Stimulated activated effector memory CD8-positive, alpha-beta T cell treated with anti-CD3 and anti-CD28 coated beads, Interleukin-12 subunit alpha, Interleukin-12 subunit beta, amount 100 ng/mL, for 72 hours (primary cell): ENCODE measurements at places on chromosomes 4 and X.

- DNase-seq = no peak
Measured at GRCh38 chr4:77669946-77670590, 64.4 kb downstream of the CXCL13 start.

- DNase-seq = no peak
Measured at GRCh38 chr4:15325987-15326386, 101.8 kb upstream of the C1QTNF7 start.

GRCh38 chr4:1055721-1056590 is 44.5 kb downstream of the FGFRL1 start:
- DNase-seq = peak; percentile 78

GRCh38 chr4:186948361-186949242 is 224.9 kb upstream of the FAT1 start:
- no peak for DNase-seq

DNA sequence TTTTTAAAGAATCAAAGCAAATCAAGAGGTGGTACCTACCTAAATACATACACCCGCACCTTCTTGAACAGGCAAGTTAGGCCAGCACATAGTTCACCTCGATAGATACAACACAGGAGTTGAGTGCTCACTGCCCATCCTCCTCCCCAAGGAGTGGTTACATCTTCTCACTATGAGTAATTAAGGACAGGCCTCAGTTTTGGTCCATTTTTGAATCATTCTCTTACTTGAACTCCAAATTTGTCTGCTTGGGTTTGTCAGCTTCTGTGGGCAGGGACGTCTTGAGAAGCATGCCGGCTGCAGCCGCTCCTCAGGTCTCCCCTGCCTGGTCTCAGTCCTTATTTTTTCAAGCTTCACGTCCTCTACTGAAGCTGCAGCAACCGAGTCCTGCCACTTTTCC is 190.6 kb upstream of the RBPJ start:
- DNase-seq = peak; percentile 71

DNA sequence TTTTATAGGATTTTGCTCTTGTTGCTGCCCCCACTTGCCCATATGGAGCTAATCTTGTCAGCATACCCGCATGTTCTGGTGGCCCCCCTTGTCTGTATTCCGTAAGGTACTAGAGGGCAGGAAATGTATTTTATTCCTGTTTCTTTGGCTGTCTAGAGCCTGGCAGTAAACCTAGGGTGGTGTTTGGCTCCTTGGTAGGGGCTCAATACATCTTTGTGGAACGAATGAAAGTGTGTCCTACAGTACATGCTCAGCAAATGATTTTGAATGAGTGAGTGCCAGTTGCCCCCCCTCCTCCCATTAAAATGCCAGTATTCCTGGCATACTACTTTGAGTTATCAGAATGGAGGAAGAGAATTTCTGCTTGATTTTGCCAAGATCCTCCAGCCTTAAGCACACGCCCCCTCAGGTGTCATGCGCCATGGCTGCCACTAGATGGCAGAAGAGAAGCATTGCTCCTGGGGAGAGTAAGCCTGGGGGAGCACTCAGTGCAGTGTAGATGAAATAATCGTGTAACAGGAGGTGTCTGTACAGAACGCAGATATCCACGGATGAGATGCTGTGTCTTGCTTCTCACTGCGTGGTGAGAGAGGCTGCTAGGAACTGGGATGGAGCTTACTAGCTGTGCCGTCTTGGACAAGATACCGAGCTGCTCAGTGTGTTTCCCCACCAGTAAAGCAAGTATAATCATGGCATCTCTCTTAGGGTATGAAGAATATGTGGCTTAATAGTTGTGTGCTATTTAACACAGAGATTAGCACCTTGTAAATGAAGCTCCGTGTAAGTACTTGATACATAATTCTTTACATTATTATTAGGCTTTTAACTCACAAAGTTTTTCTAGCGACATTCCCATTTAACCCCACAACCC is 17.2 kb upstream of the RNF212 start:
- DNase-seq = peak; percentile 73

GRCh38 chrX:11606408-11606807 is 59.3 kb downstream of the ARHGAP6 start:
- DNase-seq = no peak

GRCh38 chrX:26411045-26411444 is 195.1 kb downstream of the MAGEB5 start:
- DNase-seq = no peak

- DNase-seq = no peak
Measured at GRCh38 chr4:181140037-181140603, 1103.1 kb upstream of the TENM3 start.

DNA sequence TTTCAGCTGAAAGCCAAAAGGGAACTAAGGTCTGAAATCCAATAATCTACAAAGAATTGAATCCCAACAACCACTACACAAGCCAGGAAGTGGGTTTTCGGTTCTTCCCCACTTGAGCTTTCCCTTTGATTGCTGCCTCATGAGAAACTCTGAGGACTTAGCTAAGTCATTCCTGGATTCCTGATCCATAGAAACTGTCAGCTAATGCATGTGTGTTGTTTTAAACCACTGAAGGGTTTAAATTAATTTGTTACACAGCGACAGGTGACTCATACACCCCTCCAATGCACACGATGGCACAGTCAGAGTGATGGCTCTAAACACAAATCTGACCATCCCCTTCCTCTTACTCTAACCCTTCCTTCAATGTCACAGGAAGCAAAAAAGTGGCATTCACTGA is 282.9 kb downstream of the RAB28 start:
- DNase-seq = no peak

- no peak for DNase-seq
Measured at GRCh38 chrX:77398330-77398954, 48.7 kb upstream of the FGF16 start.

DNA sequence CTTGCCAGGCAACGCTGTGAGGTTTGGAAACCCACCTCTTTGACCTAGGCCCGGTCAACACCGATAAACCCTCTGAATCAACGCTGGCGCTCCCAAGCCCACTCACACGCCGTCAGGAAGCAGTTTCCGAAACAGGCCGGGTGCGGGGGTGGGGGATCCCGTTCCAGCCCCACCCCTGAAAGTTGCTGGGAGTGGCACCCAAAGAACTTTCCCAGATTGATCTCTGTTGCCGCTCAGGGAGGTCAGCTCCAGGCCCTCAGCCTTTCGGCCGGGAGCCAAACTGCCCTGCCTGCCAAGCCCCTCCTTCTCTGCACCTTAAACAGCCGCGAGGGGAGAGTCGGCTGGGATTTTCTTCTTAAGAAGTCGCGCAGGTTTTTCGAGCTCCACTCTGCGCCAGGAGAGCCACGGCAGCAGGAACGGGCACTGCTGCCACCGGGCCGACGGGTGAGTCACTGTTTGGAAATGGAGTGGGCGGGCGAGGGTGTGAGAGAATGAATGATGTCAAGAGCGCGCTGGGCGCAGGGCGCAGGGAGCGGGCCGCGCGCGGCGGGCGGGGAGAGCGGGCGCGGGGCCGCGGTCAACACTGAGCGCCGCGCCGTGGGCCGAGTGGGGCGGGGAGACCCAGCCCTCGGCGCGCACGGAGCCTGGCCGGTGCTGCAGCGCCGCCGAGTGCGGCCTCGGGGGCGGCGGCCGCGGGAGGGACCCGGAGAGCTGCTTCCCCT is at the start of gene SGMS2:
Gene SGMS2, plus strand, starts transcription at position 583 of the 722 bp plus-strand sequence. CDS start 70,622 bp downstream, outside the sequence.
- DNase-seq = peak; percentile 61

DNA sequence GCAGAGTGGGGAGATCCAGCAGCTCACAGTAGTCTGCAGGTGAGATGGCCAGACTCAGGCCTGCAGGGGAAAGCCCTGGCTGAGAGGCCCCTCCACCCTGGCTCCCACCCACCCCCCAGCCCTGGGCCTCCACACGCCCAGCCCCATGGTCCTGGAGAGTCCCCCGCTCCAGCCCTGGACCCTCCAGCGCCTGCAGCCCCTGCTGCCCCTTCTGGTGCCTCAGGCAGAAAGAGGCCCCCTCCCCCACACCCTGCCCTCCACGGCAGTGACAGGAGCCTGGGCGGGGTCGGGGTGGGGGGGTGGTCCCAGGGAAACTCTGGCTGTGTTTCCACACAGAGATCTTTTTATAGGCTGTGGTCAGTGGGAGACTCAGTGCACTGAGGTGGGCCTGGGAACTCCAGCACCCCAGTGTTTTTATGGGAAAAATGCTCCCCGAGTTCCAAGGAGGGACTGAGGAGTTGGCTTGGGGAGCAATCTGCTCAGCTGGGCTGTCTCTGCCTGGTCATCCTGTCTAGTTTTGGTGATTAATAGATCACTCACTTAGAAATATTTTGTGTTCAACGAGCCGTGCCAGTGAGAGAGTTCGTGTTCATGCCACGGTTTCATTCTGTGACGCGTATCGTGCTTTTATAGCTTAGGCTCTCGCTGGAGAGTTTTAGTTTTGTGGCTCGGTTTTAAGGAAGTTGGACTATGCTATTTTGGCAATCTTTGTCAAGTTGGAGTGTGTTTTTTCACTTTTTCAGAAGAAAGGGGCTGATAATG is 53.1 kb upstream of the HGFAC start:
- no peak for DNase-seq

- no peak for DNase-seq
Measured at GRCh38 chr4:10019521-10020051, 1.7 kb downstream of the SLC2A9 start.

GRCh38 chr4:78520808-78521226 is 30.8 kb upstream of the ANXA3 start:
- no peak for DNase-seq

GRCh38 chr4:244471-244870 is 60.8 kb downstream of the ZNF732 start:
- DNase-seq = peak; percentile 78

- DNase-seq = no peak
Measured at GRCh38 chr4:72567821-72568675, 973 bp downstream of the ADAMTS3 start.

DNA sequence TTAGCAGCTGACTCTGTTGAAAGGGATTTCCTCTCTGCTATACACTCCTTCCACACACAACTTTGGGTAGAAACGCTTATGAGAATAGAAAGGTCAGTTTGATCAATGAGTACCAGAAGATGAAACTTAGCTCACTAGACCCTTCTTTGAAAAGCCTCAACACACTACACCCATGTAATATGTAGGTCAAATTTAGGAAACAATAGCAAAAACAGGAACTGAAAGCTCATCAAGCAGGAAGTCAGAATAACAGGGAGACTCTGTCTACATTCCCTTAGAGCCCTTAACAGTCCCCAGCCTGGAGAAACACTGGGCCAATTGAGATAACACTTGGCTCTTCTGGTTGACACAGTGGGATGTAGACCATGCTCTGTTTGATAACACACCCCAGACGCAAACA is 30.7 kb downstream of the SRPX2 start:
- DNase-seq = no peak

GRCh38 chrX:78945186-78945912 is at the start of gene P2RY10:
Gene P2RY10, plus strand, starts transcription at chrX:78945391. Its CDS starts 15,130 bp downstream, at chrX:78960521.
- no peak for DNase-seq

DNA sequence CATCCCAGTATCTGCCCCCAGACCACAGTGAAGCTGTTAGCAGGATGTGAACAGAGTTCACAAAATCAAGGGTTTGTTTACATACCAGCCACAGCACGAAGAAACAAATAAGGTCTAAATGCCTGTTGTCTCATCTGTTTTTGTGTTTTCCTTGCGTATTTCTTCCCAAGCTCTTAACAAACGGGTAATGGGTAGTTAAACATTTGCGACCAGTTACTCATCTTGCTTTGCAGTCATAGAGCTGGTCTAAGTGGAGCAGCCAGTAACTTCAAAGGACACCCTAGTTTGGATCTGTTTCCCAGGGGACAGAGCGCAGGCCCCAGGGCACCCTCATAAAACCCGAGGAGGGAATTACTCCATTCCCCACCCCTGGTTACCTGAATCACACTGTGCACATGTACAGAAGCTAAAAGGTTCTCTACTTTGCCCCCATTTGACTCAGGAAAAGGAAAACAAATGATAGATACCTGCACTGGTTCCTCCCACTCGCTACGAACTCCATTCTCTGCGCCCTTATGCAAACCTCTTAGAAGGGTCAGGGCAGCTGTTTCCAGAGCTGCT is 68.8 kb downstream of the MAML3 start:
- no peak for DNase-seq

DNA sequence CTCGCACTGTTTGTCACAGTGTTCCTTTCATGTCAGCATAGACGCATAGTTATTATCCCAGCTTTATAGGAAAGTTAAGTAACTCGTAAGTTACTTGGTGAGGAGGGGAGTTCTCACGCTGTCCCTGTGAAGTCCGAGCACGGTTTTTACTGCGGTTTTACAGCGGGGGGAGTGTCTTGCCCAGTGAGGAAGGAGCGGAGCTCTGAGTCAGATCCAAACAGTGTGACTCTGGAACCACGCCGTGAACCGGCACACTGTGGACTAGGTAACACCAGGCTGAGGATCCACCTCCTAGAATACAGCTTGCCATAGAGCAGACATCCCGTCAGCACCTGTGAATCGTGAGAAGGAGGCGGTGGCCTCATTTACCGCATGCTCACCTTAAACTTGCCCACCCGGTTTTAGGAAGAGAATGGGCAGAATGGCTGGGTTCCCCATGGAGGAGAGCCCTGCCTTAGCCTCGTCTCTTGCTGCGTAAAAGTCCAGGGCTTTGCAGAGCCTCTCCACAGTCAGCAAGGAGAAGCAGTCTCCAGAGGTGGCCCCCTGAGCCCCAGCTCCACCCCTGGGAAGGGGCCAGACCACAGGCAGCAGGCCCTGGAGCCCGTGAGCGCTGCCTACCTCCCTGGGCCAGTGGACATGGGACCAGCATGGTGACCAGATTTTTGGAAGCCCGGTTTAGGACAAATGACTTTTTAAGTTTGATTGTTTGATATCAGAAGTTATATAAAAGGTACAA is 40.2 kb upstream of the HGFAC start:
- no peak for DNase-seq

GRCh38 chr4:119794681-119795080 is 166.1 kb upstream of the PDE5A start:
- no peak for DNase-seq

- DNase-seq = no peak
Measured at GRCh38 chrX:71923516-71923915, 12.9 kb downstream of the NHSL2 start.

DNA sequence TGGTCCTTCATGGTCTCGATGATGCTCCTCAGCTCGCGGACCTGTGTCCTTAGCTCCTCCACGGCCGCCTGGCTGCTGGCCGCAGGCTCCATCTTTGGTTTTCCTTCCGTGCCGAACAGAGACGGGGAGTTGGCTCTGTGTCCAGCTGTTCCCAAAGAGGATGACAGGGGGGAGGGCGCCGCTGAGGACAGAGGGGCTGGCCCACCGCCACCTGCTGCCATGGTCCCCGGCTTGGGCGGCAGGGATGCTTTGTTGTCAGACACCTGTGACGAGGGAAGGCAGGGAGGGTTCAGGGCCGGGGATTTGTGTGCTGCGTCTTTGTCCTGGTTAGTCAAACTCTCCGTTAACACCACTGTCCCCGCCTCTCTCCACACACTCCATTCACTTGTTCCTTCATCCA is 26.6 kb upstream of the MAP3K15 start:
- no peak for DNase-seq

GRCh38 chr4:2163311-2163821 is 78.6 kb downstream of the HAUS3 start:
- DNase-seq = no peak

DNA sequence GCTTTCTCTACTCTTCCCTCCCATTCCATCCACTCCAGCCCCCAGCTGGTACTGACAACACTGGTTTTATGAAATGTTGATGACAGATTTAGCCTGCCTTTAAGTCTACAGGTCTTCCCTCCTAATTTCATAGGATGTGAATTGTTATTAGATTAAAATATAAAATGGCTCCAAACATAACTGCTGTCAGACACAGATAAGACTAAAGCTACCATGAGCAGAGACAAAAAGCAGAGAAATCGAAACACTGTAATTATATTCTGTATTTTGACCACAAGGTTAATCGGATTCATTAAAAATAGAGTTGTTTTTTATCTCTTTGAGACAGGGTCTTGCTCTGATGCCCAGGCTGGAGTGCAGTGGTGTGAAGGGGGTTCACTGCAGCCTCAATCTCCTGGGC is 28.3 kb downstream of the SEC24D start:
- DNase-seq = no peak

GRCh38 chrX:86711531-86712180 is 563.4 kb downstream of the DACH2 start:
- no peak for DNase-seq
